ENCODE measurements at places on chromosomes 13 and 19.
A peak's percentile ranks its signal among the peaks of the same experiment; 100 is the strongest.

DNA sequence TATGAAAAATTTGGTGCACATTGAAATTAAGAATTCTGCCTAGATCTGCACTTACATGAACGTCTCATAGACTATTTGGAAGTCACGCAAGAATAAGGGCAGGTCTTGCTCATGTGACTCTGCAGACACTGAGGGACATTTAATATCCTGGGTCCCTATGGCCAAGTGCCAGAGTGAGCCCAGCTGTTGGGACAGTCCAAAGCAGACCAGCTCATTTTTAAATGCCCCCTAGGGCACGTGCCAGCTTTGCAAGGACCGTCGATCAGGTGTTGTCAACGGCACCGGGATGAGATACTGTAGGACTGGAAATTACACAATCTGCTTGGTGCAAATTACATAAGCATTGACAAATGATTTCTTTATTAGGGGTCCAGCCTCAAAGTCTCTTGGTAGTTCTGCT lies 293.6 kb downstream of the TEX29 start:
- DNase-seq = no peak

- DNase-seq = no peak
These were observed 104.5 kb downstream of the URI1 start for GRCh38 chr19:30046522-30046921.

- no peak for DNase-seq
These were observed 102.1 kb downstream of the ITGBL1 start for GRCh38 chr13:101554420-101555125.

DNA sequence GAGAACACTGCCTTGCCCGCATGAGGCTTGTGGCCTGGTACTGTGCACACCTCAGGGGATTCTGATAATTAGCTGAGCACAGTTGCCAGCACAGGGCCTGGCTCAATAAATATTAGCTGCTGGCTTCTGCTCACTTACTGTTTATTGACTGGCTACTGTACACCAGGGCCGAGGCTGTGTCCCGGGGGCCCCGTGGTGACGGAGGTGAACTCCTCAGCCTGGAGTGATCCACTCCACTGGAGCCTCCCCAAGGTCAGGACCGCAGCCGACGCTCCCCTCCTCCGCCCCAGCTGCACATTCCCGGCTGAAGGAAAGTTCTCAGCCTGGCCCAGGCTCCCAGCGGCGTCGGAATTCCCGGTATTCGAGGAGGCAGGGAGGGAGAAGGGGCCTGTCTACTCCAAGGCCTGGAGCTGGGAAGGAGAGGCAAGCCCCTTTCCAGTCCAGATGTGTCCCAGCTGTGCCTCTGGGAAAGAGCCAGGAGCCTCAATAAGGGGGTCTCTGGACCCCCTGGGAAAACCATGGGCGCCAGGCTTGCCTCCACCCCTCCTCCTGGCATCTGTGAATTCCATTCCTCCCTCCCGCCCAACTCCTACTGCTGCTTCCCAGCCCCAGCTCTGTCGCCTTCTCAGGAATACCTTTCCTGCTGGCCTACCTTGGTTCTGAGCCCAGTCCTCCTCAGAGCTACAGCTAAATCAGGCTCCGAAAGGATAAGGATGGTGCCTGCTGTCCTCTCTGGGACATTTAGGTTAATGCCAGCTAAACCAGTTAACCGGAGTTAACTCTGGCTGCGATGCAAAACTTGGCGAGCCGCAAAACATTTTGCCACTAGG lies 7.3 kb downstream of the RPS16 start:
- peak; percentile 75 for DNase-seq

- DNase-seq = peak; percentile 27
These were observed 1.7 kb downstream of the CD320 start for GRCh38 chr19:8306235-8307054.

GRCh38 chr19:18063463-18063862 lies 23.3 kb downstream of the IL12RB1 start:
- DNase-seq = no peak

DNA sequence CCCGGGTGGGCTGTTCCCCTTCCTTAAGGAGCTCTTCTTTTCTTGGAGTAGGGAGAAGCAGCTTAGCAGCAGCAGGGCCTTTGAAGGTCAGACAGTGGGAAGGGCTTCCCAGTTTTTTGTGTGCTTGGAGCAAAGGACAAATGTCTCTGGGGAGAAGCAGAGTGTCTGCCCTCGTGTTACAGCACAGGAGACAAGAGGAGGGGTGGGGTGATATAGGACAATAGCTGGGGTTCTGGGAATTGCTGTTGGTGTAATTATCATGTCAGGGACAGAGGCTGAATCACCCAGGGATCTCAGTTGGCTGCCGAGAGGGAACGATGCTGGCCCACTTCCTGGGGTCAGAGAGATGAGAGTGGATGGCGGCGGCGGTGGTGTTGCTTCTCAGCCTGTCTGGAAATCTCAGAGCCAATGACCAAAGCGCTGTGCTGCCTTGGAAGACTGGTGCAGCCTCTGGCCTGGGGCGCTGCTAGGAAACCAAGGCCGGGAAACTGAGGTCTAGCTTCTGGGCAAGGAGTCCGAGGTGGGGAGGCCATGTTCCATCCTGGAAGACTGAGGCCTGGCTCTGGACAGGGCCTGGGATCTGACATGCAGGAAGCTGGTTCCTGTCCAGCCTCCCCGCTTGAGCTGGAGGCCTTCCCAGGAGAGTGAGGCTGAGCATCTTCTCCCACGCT lies 1.2 kb downstream of the INAFM1 start:
- DNase-seq = no peak

- DNase-seq = peak; percentile 34
These were observed 158.3 kb downstream of the FOXO1 start for GRCh38 chr13:40508127-40508526.

GRCh38 chr19:14315433-14315832 lies 65.8 kb upstream of the ADGRE5 start:
- DNase-seq = no peak

GRCh38 chr13:21846605-21847004 lies 175.7 kb downstream of the FGF9 start:
- no peak for DNase-seq

DNA sequence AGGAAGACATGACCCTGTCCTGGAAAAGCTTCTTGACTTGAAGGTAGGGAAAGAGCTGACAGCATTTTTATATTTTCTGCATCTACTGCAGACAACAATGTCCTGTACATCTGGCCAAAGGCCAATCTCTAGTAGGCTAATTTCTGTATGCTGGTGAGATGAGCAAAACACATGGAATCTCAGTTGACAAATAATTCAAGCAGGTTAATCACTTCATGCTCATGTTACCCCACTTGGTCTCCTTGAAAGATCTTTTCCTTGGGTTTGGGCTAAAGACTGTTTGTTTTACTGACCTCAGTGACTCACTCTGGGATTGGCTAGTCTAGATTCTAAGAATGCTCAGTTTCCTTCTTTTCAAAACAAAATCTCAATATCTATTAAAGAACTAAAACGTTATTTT lies 298.8 kb downstream of the LMO7 start:
- no peak for DNase-seq

DNA sequence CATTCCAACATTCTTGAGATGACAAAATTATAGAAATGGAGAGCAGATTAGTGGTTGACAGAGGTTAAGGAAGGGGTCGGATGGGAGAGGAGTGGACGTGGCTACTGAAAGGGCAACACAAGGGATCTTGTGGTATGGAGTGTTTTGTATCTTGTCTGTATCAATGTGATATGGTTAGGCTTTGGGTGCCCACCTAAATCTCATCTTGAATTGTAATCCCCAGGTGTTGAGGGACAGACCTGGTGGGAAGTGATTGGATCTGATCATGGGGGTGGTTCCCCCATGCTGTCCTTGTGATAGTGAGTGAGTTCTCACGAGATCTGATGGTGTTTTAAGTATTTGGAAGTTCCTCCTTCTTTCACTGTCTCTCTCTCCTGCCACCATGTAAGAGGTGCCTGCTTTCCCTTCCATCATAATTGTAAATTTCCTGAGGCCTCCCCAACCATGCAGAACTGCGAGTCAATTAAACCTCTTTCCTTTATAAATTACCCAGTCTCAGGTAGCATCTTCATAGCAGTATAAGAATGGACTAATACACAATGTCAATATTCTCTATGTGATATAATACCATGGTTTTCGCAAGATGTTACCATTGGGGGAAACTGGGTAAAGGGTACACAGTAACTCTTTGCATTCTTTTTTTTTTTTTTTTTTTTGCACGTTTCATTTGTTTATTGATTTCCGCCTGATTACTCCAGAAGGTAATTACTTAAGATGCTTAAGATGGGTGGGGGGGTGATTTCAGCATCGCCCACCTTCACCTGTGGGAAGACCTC lies 4.9 kb upstream of the IFNL4 start:
- DNase-seq = no peak

GRCh38 chr13:42284068-42284467 lies 12.1 kb downstream of the AKAP11 start:
- DNase-seq = no peak

GRCh38 chr13:39257642-39258041 lies 219.4 kb downstream of the NHLRC3 start:
- DNase-seq = no peak

DNA sequence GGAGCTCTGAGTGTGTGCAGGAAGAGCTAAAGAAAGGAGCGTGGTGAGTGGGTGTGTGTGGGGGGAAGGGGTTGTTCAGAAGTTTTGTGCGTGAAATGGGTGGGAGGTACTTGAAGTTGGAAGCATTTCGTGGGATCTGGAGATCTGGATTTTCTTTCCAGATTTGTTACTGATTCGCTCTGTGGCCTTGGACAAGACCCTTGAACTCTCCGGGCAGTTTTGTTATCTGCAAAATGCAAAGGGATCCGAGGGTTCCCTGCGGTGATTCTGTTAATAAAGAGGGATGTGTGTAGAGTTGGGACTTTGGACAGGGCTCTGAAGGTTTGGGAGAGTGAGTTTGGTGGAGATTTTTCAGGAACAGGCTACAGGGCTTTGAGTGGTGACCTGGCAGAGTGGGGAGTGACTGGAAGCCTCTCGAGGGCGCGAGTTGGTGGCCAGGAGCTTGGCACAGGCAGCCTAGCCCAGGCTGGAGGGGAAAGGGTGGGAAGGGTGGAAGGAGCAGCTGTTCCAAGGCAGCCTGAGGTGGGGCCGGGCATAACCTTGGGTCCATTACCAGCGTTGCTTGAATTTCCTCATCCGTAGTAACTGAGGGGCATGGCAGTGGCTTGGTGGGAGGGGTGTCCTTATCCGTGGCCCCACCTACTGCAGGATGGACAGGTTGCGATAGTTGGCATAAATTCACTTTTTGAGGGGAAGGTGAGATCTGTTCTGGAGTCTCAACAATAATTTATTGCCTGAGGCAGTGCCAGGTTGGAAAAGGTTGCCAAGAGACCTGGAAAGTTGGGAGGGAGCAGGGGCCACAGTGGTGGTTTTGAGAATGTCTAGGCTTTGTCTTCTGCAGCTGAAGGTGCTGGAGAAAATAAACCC lies 2.1 kb downstream of the ACTN4 start:
- DNase-seq = peak; percentile 86

- peak; percentile 55 for DNase-seq
These were observed 43.9 kb downstream of the CERS4 start for GRCh38 chr19:8252922-8253589.

DNA sequence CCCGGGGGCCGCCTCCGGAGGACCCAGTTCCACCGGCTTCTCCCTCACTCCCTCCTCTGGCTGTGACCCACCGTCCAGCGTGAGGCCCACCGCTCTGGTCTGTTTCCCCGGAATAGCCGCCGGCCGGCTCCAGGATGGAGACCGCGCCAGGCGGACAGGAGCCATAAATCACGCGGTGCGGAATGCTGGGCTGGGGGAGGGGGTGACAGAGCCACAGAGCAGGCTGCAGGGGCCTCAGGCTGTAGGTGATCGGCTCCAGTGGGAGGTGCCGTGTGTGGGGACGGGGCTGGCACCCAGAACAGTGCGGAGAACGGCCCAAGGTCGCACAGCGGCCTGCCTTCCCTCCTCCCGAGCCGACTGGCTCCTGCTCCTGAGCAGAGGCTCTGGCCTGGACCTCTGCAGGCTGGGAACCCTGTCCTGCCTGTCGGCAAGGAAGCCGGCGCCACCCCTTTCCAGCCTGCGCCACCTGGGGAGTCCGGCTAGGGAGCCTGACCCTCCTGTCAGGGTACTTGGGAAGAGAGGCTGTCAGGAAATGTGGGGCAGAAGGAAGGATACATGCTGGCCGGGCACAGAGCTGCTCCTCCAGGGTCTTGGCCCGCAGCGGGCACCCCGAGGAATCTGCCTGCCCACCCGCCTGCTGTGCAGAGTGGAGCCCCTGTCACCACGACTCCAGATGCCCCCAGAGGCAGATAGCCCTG lies 8.3 kb downstream of the PIAS4 start:
- peak; percentile 32 for DNase-seq

DNA sequence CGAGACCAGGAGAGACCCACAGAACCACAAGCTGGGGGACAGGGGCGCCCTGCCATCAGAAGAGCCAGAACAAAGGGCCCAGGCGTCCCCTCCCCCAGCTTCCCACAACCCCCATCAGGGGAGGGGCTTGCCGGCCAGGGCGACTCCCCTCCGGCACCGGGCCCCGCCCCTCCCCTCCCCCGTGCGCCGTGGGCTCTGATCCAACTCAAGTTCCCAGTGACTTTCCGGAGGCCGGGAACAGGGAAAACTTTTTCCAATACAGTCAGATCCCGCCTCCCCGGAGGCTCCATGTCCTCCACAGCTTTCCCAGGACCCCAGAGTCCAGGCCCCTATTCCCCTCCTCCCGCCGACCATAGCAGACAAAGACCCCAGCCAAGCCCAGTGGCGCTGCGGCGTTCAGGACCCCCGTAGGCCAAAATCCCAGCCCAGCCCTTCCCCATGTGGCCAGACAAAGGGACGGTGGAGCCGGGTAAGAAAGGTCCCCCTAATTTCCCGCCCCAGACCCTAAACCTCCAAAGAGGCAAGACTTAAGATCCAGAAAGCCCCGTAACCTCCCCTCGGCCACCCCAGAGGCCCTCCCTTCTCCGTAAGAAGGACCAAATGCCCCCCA lies 673 bp downstream of the TEAD2 start:
- peak; percentile 64 for DNase-seq

- peak; percentile 91 for DNase-seq
These were observed at the start of gene ZNF677 for GRCh38 chr19:53254411-53255341. Gene ZNF677, minus strand, starts transcription at chr19:53254873. Its CDS starts 3,323 bp downstream, at chr19:53251550.

DNA sequence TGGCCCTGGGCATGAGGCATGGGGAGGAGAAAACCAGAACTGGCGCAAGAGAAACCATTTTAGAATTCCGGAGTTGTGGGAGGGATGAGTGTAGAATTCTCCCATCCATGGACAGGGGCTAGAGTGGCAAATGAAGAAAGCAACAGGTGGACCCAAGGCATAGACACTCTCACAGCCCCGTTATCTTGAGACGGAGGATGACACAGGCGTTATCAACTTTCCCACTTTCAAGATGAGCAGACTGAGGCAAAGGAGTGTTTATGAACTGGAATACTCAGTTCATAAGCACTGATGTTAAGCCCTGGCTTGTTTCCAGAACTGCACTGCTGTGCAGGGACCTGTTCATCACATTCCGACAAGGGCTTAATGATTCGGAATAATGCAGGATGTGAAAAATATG lies 1.1 kb upstream of the GTF3A start:
- DNase-seq = no peak

- DNase-seq = peak; percentile 36
These were observed 1.4 kb downstream of the UHRF1 start for GRCh38 chr19:4910594-4911281.

GRCh38 chr19:1272423-1273262 lies 2.7 kb upstream of the FAM174C start:
- no peak for DNase-seq

DNA sequence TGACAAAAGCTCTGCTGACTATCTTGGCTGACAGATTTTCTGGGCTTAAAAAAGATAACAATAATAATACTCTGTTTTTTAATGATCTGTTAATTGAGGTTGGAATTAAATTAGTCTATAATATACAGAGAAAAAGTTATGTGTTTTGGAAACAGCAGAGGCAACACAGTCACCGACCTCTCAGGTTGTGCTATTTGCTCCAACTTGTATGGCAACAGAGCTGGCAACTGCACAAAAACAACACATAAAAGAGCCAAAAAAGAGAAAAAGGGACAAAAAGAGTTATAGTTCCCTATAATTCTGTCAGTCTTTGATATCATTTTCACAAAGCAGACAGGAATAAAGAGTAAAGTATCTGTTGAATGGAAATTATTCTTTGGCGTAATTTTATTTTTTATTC lies 102.3 kb upstream of the POSTN start:
- DNase-seq = no peak

All from large intestine (tissue), 12 donors.